ENCODE measurements at places on chromosomes 2 and 18.

GRCh38 chr18:13574761-13575160 lies 151.6 kb downstream of the FAM210A start:
- no peak for DNase-seq

- DNase-seq, result no peak
Observed at GRCh38 chr2:152189622-152190495, 14.3 kb upstream of the STAM2 start.

- no peak for DNase-seq
Observed at GRCh38 chr2:43438342-43438741, 157.5 kb downstream of the THADA start.

DNA sequence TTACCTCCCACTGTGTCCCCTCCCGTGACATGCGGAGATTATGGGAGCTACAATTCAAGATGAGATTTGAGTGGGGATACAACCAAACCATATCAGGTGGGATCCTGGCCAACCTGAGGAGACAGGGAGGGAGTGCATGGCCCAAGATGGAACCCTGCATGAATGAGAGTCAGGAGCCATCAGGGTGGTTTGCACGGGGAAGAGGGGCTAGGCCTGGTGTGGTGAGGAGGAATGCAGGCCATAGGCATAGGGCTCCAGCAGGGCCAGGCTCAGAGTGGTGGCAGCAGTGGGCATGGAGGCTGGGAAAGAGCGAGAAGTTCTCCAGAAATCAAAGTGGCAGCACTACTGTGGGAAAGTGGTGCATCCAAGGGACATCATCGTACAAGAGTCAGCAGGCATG lies 74.0 kb upstream of the BCL2L11 start:
- DNase-seq, result no peak

GRCh38 chr2:121043061-121043826 lies 241.8 kb downstream of the TFCP2L1 start:
- DNase-seq, result no peak

- peak; percentile 12 for DNase-seq
Observed at GRCh38 chr2:233990261-233990798, 60.2 kb upstream of the SPP2 start.

- no peak for DNase-seq
Observed at GRCh38 chr2:241850544-241851324, 8.0 kb downstream of the PDCD1 start.

DNA sequence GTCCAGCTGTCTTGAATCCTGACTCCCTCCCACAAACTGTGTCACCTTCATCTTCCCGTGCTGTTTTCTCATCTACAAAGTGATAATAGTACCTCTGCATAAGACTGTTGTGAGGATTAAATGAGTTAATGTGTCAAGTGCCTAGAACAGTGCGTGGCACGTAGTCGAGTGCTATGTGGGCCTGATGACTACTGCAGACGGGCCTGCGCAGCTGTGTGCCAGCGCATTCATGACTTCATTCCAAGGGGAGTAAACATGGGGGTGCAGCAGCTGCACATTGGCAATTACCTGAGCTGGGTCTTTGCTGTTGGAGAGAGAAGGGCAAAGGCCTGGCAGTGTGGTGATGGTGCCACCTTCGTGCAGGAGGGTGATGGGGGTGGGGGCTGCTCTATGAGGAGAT lies 5.0 kb downstream of the TEX44 start:
- DNase-seq, result no peak

GRCh38 chr2:238692562-238692961 lies 155.3 kb upstream of the TWIST2 start:
- DNase-seq, result no peak

GRCh38 chr18:28767727-28768211 lies 590.8 kb upstream of the CDH2 start:
- no peak for DNase-seq

GRCh38 chr18:8814206-8814605 lies 108.8 kb downstream of the MTCL1 start:
- DNase-seq, result no peak

- DNase-seq, result no peak
Observed at GRCh38 chr2:99960790-99961189, 181.6 kb downstream of the AFF3 start.

DNA sequence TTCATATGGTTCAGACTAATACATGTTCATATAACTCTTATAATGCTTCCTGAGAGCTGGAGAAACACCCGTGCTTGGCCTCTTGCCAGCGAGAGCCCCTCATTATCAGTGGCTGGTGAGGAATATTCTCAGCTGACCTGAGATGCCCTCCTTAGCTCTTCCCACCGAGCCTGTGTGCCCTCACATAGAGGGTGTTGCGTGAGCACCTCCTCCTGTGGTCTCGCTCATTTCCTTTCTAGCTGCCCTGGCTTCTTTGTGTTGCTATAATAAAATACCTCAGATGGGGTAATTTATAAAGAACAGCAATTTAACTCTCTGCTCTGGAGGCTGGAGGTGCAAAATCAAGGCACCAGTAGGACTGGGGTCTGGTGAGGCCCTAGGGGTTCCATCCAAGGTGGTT lies 80.5 kb upstream of the ALKAL2 start:
- no peak for DNase-seq

GRCh38 chr2:210363876-210364275 lies 48.9 kb upstream of the MYL1 start:
- no peak for DNase-seq

DNA sequence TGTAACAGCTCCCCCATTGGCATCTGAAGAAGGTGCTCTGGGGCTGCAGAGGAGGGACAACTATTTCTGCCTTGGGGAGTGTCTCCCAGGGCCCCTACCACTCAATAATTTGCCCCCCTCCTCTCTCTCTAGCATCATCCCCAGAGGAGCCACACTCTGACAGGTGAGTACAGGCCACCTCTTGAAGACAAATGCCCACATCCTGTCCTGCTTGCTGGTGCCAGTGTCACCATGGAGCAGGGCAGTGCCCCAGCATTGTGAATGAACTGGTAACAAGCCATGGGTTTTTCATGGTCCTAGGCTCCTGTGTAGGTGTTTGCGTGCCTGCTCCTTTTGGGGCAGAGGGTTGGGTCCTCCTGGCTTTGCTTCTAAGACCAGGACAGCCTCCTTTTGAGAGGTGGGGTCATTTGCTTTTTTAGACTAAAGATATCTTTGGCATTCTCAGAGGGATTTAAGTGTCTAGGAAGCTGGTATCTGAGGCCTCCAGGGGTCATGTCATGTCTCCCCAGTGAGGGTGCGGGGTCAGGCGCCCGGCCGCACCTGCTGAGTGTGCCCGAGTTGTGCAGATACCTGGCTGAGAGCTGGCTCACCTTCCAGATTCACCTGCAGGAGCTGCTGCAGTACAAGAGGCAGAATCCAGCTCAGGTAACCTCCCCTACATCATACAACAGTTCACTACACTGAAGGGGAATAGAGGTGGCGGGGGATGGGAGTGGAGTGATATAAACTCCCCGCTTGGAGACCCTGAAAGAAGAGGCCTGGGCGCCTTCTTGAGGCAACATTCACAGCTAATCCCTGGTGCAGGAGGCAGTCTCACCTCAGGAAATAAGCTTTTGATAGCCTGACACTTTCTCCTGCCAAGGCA lies 1.8 kb downstream of the RETREG2 start:
- no peak for DNase-seq

DNA sequence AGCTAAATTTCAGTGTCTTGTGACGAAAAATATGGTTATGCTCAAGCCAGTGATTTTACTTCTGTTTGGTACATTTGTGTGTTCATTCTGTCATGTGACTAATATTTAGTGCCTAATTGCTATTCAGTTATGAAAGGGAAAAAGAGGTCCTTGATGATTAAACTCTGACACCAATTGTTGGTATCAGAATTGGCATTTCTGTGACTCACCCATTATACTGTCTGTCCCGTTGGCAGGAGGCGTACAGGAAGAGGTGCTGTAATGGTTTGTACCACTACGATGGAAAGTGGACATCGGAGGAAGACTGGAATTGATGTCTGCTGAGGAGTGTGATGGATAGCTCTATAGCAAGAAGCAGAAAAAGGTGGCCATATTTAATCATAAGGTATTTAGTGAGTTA lies 310.4 kb upstream of the CCDC68 start:
- DNase-seq, result no peak

DNA sequence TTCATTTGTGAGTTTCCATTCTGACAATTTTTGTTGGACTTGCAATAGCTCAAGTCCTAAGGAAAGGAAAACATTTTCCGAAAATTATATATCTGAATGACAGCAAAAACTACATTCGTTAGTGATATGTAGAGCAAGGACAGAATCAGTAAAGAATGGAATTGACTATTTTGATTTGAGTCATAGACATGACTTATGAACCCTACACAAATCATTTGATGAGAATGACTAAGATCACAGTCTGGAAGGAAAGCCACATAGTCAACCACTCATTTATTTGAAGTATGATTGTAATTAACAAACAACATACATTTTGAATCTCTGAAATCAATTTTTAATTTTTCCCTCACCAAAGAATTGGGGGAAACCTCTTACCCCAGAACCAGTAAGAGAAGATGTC lies 231.6 kb upstream of the CRIM1 start:
- DNase-seq, result no peak

- DNase-seq, result no peak
Observed at GRCh38 chr2:164782323-164782722, 59.3 kb downstream of the COBLL1 start.

GRCh38 chr2:174605687-174606086 lies 8.1 kb upstream of the WIPF1 start:
- DNase-seq, result no peak

- DNase-seq, result peak; percentile 28
Observed at GRCh38 chr2:20642055-20642971, 8.6 kb downstream of the HS1BP3 start.

DNA sequence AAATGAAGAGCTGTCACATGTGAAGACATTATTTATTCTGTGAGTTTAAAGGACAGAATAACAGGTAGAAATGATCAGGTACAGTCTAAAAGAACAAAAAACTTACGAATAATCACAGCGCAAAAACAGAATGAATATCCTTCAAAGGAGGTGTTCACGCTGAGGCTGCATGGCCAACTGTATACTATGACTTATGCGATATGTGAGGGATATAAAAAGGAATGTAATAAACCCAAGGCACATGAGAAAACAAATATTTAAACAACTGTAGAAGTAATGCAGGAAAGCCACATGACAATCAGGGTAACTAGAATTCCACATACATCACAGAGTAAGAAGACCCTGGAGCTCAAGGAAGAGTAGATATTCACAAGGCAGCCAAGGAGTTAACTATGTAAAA lies 81.3 kb downstream of the RTTN start:
- no peak for DNase-seq

- no peak for DNase-seq
Observed at GRCh38 chr2:237205043-237205541, 119.4 kb downstream of the COPS8 start.

DNA sequence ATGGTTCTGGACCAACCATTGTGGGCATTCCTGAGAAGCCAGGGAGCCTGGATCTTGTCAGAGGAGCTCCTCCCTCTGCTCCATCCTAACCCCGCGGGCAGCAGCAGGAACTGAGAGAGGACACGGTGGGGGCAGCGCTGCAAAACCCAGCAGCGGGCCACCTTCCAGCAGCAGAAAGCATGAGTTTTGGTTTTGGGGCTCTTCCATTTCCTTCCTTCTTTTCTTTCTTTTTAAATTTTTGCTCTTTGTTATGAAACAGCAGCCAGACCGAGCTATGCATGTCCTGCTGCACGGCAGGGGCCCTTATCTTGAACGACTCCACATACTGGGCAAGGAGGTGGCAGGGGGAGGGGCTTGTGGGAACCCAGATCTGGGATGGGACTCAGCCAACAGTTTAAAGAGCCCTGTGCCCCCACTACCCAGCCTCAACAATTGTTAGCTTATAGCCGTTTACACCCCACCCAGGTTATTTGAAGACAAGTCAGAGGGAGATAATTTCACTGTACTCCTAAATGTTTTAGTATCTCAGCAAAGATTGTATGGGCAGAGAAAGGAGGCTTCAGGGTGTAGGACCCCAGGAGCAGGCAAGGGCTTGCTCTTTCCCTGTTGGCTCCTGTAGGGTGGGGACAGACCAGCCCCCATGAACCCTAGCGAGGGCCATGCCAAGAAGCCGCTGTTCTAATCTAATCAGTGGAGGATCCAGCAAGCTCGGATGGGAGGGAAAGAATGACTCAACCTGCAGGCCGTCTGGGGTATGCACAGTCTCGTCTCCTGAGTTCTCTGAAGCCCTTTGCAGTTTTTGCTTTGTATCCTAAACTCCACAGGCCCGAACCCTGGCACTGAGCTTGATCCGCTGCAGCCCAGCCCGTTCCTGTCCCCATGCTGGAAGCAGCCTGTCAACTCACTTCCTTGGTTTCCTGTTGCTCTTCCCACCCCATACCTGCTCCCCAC lies 75.3 kb downstream of the LRRFIP1 start:
- no peak for DNase-seq

- no peak for DNase-seq
Observed at GRCh38 chr2:191064590-191064989, 50.6 kb upstream of the STAT1 start.

GRCh38 chr18:24031916-24032315 lies 17.4 kb downstream of the TTC39C start:
- no peak for DNase-seq

DNA sequence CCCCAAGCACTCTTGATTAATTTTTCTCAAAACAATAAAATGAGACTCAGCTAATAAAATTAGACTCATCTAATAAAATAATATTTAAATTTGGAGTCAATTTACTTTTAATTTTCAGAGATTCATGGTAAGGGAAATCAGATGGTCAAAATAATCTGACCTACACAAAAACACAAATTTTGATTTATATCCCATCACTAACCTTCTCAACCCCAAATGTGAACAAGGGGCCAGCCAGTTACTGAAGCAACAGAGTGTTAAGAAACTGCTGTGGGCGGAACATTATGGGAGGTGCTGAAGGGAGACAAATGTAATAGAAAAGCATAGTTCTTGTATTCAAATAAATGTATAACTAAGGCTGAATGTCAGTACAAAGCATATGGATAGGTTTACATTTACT lies 28.5 kb upstream of the PPP3R1 start:
- no peak for DNase-seq

GRCh38 chr2:105771836-105772235 lies 27.1 kb downstream of the NCK2 start:
- DNase-seq, result no peak

DNA sequence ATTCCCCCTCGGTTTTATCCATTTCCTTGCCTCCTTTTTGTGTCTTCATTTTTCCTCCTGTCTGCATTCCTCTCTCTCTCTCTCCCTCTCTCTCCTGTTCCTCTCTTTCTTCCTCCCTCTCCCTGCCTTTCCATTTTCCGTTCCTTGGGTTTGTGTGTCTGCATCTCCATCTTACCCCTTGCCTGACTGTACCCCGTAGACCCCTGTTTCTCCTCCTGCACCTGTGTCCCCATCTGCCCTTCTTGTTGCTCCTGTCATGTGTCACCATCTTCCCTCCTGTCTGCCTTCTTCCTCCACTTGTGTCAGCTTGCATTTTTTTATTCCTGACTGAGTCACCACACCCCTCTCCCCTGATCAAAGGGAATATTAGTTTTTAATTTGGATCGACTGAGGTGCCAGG lies 1.8 kb downstream of the CDK5R2 start:
- no peak for DNase-seq

- no peak for DNase-seq
Observed at GRCh38 chr18:68215931-68216330, 499.0 kb downstream of the TMX3 start.
